ENCODE measurements at places on chromosomes 6 and 20.

GRCh38 chr20:45322952-45323383, 14.9 kb upstream of the MATN4 start:
- no peak for DNase-seq

DNA sequence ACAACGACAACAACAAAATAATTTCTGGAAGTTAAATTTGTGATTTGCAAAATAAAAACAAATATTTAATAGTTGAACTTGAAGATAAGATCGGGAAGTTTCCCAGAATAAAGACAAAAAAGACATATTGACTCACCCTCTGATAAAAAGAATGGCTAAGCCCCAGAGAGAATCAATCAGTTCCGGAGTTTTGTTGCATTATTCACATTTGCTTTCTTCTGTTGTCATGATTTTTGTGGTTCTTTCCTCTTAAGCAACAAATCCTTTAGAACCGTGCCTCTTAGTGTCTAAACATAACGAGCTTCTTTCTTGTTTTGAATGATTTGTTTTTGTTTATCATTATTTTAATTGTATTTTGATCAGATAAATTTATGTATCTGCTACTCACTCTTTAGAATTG, 337.7 kb upstream of the PRND start:
- no peak for DNase-seq

GRCh38 chr6:107534571-107535141, 44.7 kb downstream of the SOBP start:
- DNase-seq, result no peak

DNA sequence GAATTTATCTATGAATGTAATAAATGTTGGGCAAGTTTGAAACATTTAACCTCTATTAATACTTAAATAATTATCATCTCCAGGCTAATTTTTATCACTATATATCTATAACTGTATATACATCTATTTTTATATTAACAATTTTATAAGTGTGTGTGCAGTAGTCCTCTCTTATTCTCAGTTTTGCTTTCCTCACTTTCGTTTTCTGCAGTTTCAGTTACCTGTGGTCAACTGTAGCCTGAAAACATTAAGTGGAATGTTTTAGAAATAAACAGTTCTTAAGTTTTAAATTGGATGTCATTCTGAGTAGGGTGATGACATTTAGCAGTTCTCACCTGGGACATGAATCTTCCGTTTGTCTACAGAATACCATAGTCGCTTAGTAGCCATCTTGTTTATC, 379.4 kb upstream of the MAN1A1 start:
- DNase-seq, result no peak

- DNase-seq, result no peak
These were observed at the start of gene TLDC2 for GRCh38 chr20:36875702-36876472. Gene TLDC2, plus strand, starts transcription at chr20:36876138. Its CDS starts 37 bp downstream, at chr20:36876175.

DNA sequence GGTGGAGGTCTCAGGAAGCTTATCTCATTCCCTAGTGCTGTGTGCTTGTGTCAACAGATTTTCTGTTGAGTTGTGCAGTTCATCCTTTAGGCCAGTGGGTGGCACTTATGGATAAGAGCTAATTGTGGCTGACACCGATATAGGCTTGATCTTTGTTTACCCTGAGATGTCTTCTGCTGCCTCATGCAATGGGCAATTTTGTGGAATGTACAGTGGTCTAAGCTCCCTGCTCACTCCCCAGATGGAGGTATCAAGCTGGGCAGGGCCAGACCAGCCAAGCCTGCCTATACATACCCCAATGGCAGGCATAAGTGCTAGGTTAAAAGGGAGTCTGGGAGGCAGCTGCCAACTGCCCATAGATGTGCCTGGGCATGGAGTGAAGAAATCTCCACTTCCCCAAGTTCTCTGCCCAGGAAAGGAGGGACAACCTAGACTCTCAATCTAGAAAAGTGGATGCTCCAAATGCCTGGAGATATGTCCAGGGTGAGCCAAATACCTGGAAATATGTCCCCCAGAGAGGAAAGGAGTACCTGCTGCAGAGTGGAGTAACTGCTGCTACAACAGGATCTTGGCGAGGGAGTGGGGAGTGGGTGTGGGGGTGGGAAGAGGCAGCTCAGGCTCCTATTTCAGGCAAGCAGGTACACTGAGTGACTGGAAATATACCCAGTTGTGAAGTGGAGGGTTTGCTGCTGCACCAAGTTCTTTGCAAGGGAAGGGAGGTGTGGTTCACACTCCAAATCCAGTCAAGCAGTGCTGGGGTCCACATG, 53.2 kb upstream of the ARG1 start:
- peak; percentile 55 for DNase-seq

GRCh38 chr6:84411060-84411629, 183.7 kb upstream of the CEP162 start:
- DNase-seq, result no peak

- DNase-seq, result no peak
These were observed 324 bp upstream of the LAMP5 start for GRCh38 chr20:9514072-9514460.

GRCh38 chr6:148138573-148138972, 204.1 kb upstream of the SASH1 start:
- no peak for DNase-seq

GRCh38 chr6:10722570-10722819, 375 bp upstream of the TMEM14C start:
- DNase-seq, result no peak

DNA sequence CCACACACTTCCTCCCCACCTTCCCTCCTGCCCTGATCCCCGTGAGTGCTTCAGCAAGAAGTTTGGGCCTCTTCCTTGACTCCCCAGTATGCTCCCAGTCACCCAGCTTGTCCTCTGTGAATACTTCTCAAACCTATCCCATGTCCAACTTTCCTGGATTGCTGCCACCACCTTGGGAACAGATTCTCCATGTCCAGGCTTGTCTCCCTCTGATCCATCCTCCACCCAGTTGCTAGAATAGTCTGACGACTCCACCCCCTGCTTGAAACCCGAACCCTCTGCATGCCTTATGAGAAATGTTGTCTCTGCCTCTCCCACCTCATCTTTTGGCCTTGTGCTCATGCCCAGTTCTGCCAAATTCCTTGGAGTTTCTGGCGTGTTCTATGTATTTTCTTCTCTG, 108.0 kb downstream of the PPP1R14C start:
- no peak for DNase-seq

GRCh38 chr6:106509420-106510089, 119.7 kb downstream of the RTN4IP1 start:
- peak; percentile 16 for DNase-seq

DNA sequence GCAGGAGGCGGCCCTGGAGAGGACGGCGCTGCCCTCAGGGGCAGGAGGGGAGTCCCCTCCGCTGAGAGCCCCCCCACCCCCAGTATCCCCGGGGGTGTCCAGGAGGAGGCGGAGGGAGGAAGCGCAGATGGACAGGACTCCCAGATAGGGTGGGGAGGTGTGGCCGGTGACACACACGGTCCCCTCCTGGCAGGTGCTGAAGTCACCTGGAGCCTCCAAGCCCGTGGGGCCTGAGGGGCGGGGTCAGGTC, 1.4 kb downstream of the STMN3 start:
- DNase-seq, result no peak

GRCh38 chr20:31355981-31356380, 12.4 kb upstream of the DEFB118 start:
- DNase-seq, result no peak

DNA sequence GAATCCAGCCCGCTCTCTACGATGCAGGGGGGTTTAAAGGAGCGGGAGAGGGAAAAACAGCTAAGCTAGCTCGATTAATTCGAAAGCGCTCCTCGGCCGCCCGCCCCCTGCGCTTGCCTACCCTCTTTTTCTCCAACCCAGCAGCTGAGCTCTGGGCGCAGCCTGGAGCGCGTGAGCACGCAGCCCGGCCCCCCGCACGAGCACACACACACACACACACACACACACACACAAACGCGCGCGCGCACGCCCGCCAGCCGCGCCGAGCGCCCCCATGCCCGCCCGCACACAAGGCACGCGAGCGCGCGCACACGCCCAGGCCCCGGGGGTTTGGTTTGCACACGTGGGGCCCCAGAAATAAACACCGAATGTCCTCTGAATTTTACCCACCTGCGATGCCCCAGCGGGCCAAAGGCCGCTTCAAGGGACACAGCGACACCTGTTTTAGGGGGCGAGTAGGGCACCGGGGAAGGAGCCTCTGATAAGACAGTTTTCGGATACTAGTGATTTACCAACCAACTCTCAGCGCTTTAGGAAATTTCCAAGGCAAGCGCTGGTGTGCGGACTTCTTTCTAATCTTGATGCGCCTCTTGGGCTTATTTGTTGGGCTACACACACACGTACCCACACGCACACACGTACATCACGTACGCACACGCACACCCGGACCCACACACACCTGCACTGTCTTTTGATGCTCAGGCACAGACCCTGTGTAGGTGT, 802 bp upstream of the NRN1 start:
- DNase-seq, result peak; percentile 59

DNA sequence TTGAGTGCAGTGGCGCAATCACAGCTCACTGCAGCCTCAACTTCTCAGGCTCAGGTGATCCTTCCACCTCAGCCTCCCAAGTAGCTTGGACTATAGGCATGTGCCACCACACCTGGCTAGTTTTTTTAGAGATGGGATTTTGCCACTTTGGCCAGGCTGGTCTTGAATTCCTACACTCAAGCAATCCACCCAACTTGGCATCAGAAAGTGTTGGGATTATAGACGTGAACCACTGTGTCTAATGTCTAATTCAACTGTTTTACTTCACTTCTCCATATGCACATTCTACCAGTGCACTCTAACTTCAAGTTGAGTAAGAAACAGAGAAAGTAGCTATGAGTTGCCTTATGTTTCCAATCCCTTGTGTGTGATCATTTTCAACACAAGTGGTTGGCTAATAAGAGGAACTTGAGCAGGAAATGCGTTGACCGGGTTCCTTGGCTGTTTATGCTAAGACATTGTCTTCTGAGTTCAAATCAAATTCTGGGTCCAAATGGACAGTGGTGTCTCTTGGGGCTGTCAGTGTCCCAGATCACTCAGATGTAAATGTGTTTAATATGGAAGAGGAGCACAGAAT, 23.9 kb downstream of the ZNF337 start:
- DNase-seq, result no peak

- no peak for DNase-seq
These were observed 3.2 kb upstream of the RNF146 start for GRCh38 chr6:127263481-127263880.

DNA sequence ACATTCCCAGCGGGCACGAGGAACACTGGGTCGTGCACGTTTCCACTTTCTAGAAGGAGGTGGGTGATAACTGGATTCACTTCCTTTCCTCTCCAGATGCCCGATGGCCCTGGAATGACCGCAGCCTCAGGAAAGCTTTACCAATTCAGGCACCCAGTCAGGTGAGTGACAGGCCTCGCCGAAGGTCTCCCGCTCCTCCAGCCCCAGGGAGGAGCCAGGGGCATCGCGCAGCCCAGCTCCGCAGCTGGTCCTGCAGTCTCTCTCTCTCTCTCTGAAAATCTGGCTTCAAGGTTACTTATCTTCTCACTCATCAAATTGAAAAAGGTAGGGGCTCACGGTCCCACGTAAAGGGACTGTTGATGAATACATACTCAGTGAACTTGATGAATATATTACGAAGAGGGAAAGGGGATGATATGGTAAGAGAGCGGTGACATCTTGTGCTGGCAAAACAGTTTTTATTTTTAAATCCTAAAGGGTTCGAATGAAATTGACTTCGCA, 891 bp downstream of the RIPPLY2 start:
- no peak for DNase-seq

DNA sequence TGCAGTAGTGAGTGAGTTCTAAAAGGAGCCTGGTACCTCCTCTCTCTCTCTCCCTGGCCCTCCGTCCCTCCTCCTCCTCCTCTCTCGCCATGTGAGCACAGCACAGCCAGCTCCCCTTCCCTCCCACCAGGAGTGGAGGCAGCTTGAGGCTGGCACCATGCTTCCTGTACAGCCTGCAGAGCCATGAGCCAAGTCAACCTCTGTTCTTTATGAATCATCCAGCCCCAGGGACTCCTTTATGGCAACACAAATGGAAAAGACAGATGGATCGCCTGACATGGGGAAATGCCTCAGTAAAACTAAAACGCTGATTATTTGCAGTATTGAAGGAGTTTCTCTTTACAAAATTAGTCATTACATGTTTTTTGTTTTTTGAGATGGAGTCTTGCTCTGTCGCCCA, 233.7 kb upstream of the ARID1B start:
- DNase-seq, result no peak

GRCh38 chr6:88366672-88367071, 200.5 kb upstream of the CNR1 start:
- no peak for DNase-seq

DNA sequence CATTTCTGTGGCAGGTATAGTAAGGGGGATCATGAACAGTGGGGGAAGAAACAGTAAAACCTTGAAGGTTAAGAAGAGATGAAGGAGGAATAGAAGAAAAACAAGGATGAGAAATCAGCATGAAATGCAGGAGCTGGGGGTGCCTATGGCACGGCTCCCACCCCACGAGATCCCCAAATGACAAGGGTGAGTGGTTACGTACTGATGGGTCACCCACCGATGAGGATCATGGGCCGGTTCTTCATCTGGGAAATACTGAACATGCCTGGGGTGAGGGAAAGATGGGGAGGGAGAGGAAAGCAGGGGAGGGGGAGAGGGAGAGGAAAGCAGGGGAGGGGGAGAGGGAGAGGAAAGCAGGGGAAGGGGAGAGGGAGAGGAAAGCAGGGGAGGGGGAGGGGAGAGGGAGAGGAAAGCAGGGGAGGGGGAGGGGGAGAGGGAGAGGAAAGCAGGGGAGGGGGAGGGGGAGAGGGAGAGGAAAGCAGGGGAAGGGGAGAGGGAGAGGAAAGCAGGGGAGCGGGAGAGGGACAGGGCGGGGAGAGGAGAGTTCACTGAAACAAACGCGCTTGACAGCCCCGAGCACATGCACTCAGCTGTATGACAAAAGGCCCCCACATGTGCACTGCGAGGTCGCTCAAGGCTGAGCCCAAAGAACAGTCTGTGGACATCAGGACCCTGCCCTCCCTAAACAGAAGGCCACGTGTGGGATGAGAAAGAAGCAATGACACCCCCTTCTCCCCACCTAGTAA, 25.3 kb downstream of the MOCS1 start:
- no peak for DNase-seq

DNA sequence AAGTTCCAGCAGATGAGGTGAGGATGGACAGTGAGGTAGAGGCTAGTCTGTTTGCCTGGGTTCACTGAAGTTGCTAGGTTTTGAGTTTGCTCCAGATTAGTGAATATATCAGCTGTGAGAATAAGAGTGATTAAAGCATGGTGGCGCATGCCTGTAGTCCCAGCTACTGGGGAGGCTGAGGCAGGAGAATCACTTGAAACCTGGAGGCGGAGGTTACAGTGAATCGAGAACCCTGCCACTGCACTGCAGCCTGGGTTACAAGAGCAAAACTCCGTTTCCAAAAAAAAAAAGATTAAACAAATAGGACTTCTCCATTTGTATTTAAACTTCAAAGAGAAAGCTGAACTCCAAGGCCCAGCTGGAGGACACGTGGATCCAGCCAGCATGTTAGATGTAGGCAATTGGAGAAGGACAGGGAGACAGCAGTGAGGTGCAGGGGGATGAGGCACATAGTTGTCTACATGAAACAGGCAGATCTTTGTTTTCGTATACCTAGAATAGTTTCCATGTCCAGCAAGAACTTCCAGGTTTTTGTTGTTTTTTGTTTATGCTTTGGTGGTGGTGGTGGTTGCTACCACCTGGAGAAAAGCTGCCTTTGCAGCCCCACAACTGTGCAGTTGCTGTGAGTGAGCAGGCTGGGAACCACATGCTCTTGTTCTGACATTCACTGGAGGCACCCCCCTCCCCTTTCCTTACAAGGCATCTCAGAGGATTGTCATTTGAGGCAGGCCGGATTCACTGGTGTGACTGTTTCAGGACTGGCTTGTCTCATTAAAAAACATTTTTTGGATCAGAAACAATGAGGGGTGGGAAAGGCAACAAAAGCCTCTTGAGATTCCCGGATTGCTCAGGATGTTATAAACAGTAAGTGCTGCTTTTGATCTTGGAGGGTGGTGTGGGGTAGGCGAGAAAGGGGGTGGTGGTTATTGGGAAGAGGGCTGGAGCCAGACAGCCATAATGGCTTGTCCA, 72.3 kb downstream of the JARID2 start:
- peak; percentile 41 for DNase-seq

Measured in stimulated activated CD4-positive, alpha-beta T cell treated with anti-CD3 and anti-CD28 coated beads, Interleukin-15, amount 100 ng/mL, for 24 hours (primary cell).